ENCODE measurements at places on chromosomes 5 and 9.
A peak's percentile ranks its signal among the peaks of the same experiment; 100 is the strongest.

GRCh38 chr9:89953824-89954615, 349.2 kb downstream of the GADD45G start:
- no peak for DNase-seq

GRCh38 chr9:86669422-86669821, 277.9 kb downstream of the GAS1 start:
- DNase-seq = no peak

GRCh38 chr9:80382211-80382891, 810.6 kb downstream of the TLE4 start:
- no peak for DNase-seq

- no peak for DNase-seq
Observed at GRCh38 chr5:59430066-59430685, 463.4 kb downstream of the PDE4D start.

DNA sequence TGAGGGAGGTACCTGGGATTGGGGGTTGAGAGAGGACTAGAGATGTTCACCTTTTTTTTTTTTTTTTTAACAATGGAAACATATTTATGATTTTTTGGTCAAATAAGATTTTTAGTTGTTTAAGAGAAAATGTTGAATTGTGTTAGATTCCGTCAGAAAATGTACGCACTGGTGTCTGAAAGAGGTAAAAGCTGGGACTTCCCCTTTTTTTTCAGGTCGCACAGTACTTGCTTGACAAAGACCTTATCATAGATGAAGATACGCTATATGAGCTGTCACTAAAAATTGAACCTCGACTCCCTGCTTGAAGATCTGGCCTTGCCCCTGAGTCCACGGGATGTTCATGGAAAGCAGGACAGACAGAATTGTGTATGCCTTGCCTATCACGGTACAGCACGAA, 7.7 kb upstream of the CKMT2 start:
- DNase-seq = no peak

GRCh38 chr5:55303238-55303690, 4.2 kb downstream of the DHX29 start:
- DNase-seq = no peak

- DNase-seq = no peak
Observed at GRCh38 chr9:87498811-87499360, 1.2 kb downstream of the DAPK1 start.

GRCh38 chr5:124949862-124950261, 203.4 kb upstream of the ZNF608 start:
- DNase-seq = no peak

GRCh38 chr5:172481011-172481800, 26.9 kb upstream of the SH3PXD2B start:
- no peak for DNase-seq

DNA sequence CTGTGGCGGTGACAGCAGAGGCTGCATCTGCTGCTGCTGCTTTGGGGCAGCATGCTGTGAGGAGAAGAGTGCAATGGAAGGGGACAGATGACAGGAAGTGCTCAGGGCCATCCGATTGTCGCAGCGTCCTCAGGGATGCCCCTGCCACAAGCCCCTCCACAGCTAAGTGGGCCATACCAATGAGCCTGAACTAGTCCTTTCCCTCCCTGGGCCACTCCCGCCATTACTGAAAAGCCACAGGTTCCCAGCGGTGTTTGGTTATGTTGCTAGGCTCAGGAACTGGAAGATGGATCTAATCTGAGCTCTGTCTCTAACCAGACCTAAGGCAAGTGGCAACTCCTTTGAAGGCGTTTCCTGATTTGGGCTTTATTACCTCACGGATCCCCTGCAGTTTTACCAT, 109.2 kb downstream of the GAPVD1 start:
- no peak for DNase-seq

- DNase-seq = peak; percentile 21
Observed at GRCh38 chr5:56686337-56687195, 128.8 kb upstream of the MAP3K1 start.

GRCh38 chr5:147713550-147714295, 68.8 kb downstream of the JAKMIP2 start:
- DNase-seq = no peak

DNA sequence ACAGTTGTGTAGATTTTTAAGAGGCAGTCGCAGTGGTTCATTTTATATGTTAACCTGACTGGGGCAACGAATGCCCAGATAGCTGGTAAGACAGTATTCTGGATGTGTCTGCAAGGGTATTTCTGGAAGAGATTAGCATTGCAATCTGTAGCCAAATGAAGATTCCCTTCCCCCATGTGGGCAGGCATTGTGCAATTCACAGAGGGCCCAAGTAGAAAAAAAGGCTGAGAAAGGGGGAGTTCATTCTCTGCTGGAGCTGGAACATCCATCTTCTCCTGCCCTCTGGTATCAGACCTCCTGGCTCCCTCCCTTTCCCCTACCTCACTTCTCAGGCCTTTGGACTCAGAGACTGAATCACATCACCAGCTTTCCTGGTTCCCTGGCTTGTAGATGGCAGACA, 70.6 kb downstream of the TENT4A start:
- no peak for DNase-seq

DNA sequence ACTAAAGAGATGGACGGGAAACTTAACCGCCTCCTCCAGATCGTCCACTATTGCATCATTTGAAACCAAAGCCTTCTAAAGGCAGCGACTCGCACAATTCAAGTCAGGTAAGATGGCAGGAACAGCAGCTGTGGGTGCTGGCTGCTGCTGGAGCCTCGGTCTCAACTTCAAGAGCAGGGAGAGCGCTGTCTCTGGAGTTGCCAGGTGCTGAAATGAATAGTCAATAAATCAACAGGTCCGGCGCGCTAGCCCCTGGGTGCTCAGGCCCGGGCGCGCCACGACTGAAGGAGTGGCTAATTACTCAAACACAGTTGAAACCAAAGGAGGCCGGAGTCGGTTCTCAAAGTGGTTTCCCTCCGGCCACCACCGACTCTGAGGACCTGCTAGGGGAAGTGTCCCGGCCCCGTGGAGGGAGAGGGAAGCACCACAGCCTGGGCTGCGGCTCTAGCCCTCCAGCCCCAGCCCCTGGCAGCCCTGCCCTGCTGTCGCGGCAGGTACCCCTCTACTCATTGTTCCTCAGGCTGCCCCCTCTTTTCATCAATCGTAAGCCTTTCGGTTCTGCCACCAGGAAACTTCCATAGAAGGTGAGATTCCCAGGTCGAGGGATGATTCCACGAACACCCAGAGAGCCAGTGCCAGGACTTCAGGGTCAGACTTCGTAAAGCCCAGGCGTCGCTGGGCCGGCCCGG, 804 bp downstream of the TTC39B start:
- peak; percentile 57 for DNase-seq

- DNase-seq = no peak
Observed at GRCh38 chr9:19306568-19306967, 73.5 kb downstream of the RPS6 start.

DNA sequence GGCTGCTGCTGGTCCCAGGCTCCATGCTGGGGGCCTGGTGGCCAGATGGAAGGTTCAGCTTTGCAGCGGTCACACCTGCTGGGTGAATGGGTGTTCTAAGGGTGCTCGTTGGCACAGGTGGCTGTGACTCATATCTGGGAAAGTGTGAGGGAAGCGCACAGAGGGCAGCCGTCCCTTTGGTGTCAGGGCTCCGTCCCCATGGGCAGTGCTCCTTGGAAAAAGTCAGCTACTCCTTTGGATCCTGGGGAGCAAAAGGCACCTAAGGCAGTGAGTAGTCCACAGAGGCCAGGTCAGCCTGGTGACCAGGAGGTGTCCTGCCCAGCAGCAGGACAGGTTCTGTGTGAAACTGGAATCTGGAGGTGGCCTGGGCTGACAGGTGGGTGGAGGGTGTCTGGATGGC, 18.4 kb upstream of the GBGT1 start:
- DNase-seq = no peak

DNA sequence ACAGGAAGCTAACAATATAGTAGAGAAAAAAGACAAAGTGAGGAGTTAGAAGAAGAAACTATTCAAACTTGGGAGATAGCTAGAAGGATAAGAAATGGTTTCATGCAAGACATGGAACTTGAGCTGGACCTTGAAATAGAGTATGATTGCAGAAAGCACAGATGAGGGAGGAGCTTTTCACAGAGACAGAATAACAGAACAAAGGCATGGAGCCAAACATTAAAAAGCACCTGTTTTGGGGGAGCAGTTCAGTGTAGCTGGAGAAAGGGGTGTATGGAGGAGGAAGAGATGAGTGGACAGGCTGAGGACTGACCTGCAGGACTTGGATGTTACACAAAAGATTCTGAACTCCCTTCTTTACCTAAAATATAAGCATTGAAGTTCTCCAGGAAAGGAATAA, 25.2 kb downstream of the DTWD2 start:
- no peak for DNase-seq

DNA sequence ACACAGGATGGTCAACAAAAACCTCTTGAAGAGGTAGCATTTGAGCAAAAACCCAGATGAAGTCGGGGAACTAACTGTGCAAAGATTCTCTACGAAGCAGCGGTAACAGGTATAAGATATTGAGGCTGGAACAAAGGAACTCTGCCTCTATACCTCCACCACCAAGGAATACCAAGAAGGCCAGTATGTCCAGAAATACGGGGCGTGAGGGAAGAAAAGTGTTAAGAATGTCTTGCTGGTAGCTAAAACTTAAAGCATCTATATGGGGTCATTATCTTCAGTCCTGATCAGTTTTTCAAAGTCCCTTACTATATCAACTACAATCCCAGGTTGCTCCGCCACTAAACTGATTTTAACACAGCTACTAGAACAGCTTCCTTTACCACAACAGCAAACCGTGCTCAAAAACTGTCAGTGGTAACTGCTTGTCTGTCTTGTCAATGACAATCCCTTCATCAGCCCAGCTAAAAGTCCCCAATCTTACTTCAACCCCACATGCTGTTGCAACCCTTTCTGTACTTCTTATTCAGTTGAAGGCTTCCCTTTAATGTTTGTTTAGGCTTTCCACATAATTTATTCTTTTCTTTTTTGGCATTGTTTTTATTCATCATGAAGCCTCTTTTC, 9.4 kb downstream of the PAM start:
- DNase-seq = peak; percentile 50

DNA sequence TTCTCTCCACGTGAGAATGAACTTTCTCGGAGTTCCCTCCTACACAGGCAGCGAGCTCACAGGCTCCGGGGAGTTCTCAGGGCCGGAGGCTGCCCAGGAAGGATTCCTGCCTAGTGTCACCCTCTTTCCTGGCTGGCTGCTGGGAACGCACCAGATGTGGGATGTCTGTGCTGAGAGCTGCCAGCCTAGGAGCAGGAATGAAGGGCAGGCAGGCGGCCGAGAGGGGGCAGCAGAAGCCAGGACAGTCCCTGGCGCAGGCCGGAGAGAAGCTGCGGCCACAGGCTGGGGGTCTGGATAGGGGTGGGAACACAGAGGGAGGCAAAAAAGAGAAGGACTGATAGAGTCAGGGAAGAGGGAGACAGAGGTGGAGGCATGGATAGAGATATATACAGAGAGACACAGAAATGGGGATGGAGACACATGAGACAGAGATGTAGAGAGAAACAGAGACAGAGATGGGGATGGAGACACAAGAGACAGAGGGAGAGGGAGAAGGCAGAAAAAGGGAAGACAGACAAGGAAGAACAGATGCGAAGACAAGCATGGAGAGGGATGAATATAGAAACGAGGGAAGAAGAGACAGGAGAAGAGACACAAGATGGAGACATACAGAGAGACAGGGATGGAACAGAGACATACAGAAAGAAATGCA, 25.3 kb upstream of the ENHO start:
- peak; percentile 29 for DNase-seq

Measured in CD4-positive, alpha-beta T cell treated with Interleukin-10 for 1 hour (primary cell).